ENCODE measurements at places on chromosomes 16 and 17.

- DNase-seq = no peak
These were observed 161.5 kb downstream of the PHKB start for GRCh38 chr16:47622451-47623176.

- no peak for DNase-seq
These were observed 16.6 kb upstream of the TXNDC11 start for GRCh38 chr16:11759163-11759834.

- DNase-seq = no peak
These were observed 606.9 kb upstream of the SALL1 start for GRCh38 chr16:51757921-51758479.

DNA sequence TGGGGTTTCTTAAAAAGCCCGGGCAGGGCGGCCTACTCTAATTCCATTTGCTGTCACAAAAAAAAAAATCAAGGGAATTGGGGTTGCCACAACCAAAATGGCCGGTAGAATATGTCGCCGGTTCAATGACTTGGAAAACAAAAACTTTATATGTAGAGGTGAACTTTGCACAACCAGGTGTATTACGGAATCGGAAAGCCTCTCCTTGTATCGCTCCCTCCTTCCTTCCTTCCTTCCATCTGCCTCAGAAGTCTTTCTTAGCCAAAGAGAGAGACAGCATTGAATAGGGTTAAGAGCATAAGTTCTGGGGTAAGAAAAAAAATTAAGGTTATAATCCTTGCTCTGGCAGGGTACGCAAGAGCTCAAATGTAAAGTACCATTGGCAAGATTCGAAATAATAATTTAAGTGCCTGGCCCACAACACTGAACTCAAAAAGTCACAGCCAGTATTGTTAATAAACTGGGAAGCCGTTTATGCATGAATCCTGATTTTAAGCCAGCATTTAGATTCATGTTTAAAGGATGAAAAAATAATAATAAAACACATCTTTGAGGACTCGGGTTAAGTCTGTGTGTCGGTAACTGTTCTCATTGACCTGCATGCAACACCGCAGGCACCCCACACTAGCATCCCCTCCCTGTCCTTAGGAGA lies 522 bp upstream of the GLG1 start:
- DNase-seq = no peak

GRCh38 chr17:79007504-79008381 lies 1.8 kb downstream of the CANT1 start:
- DNase-seq = no peak

DNA sequence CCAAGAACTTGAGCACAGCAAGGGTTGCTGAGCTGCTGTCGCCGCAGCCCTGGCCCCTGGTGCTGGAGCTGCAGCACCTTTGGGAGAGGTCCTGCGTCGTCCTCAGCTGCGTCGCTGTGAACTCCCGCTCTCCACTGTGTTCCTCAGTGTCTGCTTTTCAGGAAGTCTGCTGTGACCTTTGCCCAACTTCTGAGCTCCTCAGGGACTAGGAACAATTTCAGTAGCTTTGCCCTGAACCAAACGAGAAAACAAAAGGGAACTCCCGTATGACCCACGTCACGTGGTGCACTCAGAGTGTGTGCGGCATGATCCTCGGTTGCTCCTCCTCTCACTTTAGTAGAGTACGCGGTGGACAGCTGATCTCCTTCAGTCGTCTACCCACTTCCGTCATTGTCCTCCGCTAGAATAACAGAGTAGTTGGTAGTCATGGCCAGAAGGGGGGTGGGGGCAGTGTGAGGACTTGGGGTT lies 44.2 kb downstream of the WDR45B start:
- no peak for DNase-seq

DNA sequence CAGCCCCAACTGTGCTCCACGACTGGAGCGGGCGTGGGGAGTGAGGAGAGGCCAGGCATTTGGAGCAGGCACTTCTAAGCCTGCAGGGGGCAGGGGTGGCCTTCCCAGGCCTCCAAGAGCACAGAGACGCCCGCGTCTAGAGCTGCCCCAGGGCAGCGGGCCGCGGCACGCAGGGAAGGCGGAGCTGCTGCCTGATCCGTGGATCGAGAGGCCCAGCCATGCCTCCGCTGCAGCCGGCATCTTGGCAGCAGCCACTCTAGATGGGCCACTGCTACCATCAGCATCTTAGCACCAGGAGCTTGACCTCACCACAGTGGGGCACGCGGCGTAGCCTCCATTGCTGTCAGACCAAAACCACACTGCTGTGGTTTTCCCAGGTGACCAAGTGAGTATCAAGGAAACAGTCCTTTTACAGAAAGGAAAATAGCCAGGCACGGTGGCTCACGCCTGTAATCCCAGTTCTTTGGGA lies 20.4 kb upstream of the WDR45B start:
- DNase-seq = peak; percentile 21

- DNase-seq = no peak
These were observed 33.2 kb downstream of the TMEM235 start for GRCh38 chr17:78264590-78264989.

- no peak for DNase-seq
These were observed 33.3 kb downstream of the HELZ start for GRCh38 chr17:67211742-67212141.

- no peak for DNase-seq
These were observed 20.2 kb upstream of the SPPL2C start for GRCh38 chr17:45824475-45824874.

GRCh38 chr17:7613769-7614424 lies 800 bp downstream of the FXR2 start:
- DNase-seq = no peak

DNA sequence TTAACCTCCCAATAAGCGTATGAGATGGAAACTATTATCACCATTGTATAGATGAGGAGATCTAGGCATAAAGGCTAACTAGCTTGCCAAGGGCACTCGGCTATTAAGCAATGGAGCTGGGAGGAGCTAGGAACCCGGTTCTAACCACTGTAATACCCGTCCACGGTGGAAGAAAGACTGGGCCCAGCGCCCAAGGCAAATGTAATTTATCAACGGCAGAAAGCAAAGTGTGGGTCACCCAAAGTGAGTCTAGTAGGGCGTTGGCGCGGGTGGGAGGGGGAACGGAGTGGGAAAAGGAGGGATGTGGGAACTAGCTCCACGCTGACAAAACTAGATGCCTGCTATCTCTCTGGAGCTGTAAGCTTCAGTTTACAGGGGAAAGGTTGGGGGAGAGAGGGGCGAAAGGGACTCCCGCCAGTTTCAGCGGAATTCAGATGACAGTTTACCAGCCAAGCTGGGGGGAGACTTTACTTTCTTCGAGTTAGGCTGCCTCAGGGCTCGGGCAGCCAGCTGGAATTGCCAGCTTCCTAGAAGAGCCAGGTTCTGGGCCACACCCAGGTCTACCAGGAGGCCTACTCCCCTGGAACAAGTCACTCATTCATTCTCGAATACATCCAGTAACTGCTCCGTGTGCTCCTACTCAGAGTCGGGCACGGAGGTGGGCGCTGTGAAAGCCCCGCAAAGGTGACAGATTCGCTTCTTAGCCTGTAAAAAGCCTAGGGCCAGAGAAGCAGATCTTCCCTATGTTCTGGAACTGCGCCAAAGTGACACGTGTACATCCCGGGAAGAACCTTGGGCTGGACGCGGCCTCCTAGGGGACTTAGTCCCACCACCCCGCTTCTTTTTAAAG lies 837 bp downstream of the LRRC59 start:
- no peak for DNase-seq

- no peak for DNase-seq
These were observed 122.1 kb upstream of the HSBP1 start for GRCh38 chr16:83685615-83686165.

DNA sequence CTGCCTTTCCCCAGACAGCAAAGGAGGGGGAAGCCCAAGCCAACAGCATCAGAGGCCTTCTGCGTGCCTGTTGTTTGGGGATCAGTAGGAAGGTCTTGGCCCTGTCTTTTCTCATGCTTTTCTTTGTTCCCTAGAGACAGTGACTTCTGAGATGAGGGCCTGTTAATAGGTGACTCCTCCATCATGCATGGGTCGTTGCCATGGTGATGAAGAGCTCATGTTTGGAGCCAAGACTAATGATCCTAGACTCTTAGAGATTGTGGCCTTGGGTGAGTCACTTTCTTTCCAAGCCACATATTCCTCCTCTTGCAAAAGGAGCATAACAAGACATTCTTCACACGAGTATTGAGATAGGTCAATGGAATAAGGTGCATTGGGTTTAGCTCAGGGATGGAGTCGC lies 201.1 kb upstream of the ASIC2 start:
- DNase-seq = no peak

- no peak for DNase-seq
These were observed 741 bp upstream of the GRB2 start for GRCh38 chr17:75406222-75406615.

DNA sequence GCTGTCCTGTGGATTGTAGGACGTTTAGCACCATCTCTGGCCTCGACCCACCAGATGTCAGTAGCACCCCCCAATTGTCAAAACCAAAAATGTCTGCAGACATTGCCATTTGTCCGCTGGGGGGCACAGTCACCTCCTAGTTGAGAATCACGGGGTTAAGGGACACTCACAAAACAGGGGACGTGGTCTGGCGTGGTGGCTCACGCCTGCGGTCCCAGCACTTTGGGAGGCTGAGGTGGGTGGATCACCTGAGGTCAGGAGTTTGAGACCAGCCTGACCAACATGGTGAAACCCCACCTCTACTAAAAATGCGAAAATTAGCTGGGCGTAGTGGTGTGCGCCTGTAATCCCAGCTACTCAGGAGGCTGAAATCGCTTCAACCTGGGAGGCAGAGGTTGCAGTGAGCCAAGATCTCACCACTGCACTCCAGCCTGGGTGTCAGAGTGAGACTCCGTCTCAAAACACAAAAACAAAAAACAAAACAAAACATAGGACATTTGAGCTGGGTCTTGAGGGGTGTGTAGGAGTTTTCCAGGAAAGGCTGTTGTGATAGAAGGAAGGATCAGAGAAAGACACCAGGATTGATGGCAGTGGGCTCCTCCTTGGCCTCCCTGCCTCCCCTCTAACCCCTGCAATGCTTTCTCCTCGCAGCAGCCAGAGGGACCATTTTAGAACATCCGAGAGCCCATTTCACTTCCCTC lies 171.8 kb upstream of the GSE1 start:
- DNase-seq = no peak

DNA sequence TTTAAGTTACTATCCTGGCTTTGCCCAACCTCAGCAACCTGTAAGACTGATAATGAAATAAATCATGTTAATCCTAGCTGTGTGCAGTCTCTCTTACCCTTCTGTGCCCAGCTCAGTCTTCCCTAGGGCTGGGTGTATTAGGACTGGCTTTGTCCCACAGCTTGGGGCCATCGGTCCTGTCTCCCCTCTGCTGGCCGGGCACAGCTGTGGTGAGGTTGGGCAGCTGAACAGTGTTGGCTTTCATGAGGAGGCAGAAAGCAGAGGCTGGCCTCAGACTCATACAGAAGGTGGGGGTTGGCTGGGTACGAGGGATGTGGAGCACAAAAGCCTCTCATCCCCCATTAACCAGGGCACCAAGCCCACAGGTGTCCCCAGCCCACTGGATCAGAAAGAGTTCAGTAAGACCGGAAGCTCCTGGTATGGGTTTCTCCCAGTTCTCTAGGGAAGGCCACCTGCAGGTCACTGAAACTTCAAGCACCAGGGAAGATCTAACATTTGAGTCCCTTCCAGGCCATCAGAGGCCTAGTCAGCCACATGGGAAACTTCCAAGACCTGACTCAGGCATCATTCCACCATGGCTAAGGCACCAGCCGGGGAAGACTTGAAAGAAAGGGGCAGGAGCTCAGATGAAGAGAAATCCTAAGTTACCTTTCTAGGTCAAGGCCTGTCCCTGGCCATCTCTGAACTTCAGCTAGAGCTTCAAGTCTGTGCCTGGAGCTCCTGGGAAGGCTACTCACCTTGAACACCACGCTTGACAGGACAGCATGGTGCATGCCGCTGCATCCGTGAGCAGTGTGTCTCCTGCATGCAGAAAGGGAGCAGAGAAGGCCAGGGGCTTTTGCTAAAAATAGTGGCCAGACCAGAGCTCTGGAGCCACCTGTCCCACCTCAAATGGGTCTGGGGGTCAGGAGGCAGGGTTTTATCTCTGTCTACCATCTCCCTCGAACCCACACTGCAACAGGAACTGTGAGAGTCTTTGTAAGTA lies 8.8 kb downstream of the CNP start:
- no peak for DNase-seq

DNA sequence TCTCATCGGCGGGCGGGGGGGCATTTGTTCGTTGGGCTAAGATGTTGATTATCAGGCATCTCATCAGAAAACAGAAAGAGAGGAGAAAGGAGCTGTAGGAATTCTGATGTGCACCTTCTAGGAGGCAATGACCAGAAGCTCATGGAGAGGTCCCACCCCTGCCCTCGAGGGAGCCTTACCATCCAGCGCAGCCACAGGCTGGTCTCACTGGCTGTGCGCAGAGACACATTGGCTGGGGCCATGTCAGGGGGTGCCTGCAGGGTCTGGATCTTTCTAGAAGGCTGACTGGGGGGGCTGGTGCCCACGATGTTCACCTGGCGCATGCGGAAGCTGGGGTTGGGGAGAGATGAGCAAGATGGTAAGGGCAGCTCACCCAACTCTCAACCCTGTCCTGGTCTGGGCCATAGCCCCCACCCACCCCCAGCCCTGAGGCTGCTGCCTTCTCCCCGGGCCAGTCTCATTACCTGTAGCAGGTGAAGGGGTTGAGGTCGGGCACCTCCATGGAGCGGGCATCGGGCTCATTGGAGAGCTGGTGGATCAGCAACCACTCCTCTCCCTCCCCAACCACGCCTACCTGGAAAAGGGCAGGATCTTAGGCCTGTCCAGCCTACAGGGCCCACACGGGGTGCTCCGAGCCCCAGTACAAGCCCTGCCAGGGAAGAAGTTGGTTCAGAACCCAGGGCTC lies 86.2 kb upstream of the CDC42EP4 start:
- no peak for DNase-seq

- no peak for DNase-seq
These were observed 15.3 kb downstream of the TMEM98 start for GRCh38 chr17:32943206-32943605.

DNA sequence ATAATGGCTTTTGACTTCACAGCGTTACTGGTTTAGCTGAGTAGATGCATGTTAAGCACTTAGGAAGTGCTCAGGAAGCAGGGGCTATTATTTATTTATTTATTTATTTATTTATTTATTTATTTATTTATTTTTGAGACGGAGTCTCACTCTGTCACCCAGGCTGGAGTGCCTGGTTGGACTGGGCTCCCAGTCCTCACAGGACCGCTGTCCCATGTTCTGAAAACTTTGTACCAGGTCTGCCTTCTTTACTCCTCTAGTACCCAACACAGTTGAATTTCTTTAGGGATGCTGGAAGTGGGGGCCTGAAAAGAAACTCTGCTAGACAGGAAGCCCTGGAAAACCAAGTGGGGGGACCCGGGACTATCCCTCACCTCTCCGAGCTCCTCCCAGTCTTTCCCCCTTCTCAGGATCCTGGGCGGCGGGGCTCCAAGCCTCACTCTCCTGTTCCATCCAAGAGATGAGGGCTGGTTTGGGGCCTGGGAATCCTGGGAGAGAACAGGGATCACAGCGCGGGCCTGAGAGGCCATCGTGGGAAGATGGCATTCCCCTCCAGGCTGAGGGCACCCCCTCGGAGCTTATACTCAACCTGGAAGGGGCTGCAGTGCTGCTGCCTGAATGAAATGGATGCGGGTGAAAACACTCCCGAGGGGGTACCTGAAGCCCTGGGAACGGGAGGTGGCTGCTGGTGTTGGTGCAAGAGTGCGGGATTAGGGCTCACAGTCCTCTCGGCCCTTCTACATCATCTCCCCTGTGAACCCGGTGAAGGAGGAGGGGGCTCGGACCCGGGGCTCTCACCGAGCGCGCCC lies 674 bp downstream of the ZNF688 start:
- DNase-seq = no peak

- DNase-seq = no peak
These were observed 1.9 kb upstream of the GGA2 start for GRCh38 chr16:23512168-23512695.

GRCh38 chr17:49546546-49547535 lies 28.8 kb upstream of the NXPH3 start:
- no peak for DNase-seq

GRCh38 chr17:48751733-48752398 lies 23.3 kb upstream of the HOXB13 start:
- DNase-seq = no peak

All from stimulated activated CD8-positive, alpha-beta memory T cell treated with anti-CD3 and anti-CD28 coated beads, Interleukin-2, amount 100 ng/mL, for 48 hours (primary cell).